ENCODE measurements at places on chromosomes 6 and 20.

DNA sequence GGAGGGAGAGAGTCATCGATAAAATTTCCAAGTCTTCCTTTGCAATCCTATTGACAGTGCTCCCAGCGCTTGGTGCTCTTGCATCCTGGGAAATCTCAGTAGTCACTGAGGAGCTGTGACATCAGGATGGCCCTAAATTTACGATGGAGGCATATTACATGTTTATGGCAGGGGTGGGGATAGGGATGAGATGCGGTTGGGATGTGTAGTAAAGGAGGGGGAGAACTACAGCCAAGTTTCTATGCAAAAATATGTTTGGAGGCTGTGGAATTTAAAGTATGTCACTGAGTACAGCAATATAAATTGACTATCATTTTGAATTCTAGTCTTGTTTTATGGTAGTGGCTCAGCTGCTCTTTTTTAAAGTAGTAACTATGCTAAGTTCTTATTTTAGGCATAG lies 544.9 kb downstream of the PKHD1 start:
- no peak for DNase-seq

GRCh38 chr6:25332655-25333071 lies 53.5 kb downstream of the CARMIL1 start:
- no peak for DNase-seq

GRCh38 chr6:51466427-51466826 lies 621.0 kb downstream of the PKHD1 start:
- DNase-seq, result no peak

DNA sequence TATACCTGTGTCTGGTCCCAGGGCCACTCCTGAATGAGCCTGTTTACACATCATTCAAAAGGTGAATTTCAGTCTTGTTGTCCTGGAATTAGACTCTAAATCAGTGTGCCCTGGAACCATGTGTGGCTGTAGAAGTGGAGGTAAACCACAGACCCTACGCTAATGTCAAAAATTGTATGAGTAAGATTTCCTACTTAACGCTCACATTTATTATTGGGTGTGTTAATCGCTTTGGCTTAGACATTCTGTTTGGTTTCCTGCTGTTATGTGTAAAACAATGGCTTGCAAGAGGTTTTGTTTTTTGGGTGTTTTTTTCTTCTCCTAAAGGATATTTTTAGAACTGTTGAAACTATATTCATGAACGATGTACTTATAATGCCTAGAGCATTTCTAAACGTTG lies 19.3 kb downstream of the PLCB1 start:
- no peak for DNase-seq

DNA sequence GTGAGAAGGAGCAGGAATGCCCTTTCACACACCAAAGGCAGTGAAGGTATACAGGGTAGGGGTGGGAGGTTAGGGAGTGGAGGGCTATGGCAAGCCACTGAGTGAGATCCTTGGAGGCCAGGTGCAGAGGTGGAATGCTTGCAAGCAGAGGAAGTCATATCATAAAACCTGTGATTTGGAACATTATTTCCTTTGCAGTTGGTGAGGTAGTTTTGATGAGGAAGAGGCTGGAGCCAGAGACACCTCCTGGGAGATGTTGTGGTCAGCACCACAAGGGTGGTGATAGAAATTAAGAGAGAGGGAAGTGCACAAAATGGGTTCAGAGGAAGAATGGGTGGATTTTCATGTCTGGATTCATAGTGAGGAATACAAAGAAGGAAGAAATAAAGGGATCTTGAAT lies 73.0 kb downstream of the PLCB4 start:
- DNase-seq, result no peak

DNA sequence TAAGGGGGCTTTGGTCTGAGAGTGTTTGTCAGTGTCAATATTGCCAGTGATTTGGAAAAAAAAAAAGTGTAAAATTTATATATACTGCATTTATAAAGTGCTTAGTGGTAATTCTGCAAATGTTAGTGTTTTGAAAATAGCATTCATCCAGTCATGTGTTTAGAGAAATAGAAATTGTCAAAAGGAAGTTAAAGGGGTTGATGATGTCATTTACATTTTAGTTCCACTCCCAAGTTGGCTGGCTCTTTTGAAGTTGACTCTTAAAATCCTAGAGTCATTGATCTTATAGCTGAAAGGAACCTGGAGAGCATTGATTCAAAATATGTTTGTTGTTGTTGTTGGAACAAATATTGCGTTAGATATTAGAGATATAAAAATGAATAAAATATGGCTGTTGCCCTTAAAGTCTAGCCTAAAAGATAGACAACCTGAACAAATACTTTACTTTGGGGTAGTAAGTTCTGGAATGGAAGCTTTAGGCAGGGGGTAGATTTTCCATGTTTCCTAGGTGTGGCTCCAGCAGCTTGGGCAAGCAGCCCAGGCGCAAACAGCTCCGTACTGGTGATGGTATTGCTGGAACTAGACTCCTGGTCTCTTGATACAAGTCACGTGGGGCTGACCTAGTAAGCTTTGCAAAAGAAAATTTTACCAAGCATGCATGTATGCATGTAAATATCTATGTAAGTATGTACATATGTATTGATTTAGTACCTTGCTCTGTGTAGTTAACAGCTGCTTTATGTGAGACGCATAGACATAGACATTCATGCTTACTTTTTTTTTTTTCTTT lies 46.3 kb downstream of the HIVEP1 start:
- no peak for DNase-seq

DNA sequence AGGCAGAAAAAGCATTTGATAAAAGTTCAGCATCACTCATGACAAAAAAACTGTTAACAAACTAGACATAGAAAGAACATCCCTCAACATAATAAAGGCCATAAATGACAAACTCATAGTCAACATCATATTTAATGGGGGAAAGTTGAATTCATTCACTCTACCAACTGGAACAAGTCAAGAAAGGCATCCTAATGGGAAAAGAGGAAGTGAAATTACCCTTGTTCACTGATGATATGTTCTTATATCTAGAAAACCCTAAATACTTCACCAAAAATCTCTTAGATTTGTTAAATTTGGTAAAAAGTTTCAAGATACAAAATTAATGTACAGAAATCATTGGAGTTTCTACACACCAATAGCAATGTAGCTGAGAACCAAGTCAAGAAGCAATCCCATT lies 48.9 kb downstream of the GGTLC1 start:
- no peak for DNase-seq

- DNase-seq, result no peak
Observed at GRCh38 chr6:43129434-43130194, 41.5 kb upstream of the SRF start.

DNA sequence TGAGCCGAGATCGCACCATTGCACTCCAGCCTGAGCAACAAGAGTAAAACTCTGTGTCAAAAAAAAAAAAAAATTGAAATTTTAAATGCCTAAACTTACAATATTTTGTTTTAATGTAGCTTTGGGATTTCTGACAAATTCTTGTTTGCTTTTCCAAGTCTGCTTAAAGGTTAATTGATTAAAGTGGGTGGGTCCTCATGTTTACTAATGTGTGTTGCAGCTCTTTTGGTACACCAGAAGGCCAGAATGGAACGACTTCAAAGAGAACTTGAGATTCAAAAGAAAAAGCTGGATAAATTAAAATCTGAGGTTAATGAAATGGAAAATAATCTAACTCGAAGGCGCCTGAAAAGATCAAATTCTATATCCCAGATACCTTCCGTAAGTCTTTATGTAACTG lies 2.7 kb upstream of the SUMO4 start:
- DNase-seq, result no peak

DNA sequence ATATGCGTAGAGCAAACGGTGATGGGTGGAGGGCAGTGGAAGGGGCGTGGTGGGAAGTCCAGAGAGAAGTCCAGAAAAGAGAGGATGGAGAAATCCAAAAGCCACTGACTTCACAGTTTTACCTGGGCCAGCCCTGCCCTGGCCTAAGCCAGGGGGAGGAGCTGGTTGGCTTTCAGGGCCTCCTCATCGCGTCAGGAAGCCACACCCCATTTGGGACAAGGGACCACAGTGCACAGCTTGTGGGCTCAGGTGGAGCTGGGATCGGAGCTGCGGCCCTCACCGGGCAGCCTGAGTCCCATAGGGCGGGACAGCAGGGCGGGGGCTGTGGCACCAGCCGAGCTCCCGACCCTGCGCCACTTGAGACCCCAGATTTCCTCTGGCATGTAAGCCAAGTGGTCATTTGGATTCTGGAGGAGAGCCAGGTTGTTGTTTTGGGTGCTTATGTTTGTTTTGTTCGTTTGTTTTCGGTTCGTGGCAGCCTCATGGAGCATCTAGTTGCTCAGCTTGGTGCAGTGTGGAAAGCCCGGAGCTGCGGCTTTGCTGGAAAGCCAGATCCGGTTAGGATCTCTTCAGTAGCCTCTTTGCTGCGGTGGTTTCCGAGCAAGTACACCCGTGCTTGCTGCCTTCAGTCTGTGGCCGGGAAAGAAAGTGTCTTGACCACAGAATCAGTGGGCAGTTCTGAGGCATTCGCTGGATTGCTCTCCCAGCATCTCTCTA lies 42.2 kb downstream of the RIOK1 start:
- no peak for DNase-seq

GRCh38 chr6:101290346-101290745 lies 103.2 kb upstream of the GRIK2 start:
- DNase-seq, result no peak

DNA sequence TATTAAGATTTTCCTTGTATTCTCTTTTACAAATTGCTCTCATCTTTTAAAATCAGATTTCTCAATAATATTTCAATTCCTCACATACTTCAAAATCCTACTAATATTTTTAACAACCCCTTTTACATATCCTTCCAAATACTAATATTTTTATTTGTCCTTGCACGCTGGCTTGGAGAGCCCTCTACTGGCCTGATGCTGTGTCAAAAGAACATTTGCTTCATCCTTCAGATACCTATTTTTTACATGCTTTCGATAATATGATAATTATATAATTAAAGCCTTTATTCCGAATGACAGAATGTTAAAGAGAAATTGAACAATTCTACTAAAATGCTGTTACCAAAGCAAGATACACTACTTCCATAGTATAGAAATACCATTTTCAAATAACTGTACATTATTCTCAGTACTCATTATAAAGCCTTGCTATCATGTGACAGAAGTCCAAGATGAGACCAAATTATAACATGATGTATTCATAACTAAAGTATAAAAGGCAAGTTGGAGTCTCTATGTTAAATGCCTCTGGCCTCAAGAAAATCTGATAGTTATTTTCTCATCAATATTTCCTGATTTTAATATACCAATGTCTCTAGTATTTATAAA lies 39.0 kb upstream of the PLN start:
- no peak for DNase-seq

GRCh38 chr20:36805396-36805795 lies 31.8 kb upstream of the DSN1 start:
- no peak for DNase-seq

- no peak for DNase-seq
Observed at GRCh38 chr6:81771097-81771496, 18.6 kb upstream of the TENT5A start.

GRCh38 chr6:98463038-98464000 lies 371.1 kb upstream of the POU3F2 start:
- no peak for DNase-seq

GRCh38 chr6:95978230-95978629 lies 37.5 kb upstream of the FUT9 start:
- no peak for DNase-seq

DNA sequence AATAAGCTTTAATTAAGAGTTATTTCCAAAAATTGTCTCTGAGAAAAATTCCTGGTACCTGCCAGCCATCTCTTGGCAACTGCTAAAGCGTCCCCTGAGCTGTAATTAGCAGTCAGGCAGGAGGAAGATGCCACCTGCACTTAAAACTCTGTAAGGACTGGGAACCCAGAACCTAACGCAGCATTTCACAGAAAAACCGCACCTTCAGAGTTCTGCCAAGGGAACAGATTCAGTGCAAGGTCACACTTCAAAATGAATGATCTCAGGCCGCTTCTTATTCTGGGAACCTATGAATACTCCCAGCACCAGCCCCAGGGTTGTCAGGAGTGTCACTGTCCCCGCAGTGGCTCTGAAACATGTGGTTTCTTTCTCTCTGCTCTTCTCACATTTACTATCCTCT lies 36.7 kb downstream of the INSM1 start:
- DNase-seq, result no peak

GRCh38 chr6:148739822-148740128 lies 7.1 kb upstream of the UST start:
- no peak for DNase-seq

GRCh38 chr6:144555066-144555465 lies 269.9 kb downstream of the UTRN start:
- DNase-seq, result no peak

DNA sequence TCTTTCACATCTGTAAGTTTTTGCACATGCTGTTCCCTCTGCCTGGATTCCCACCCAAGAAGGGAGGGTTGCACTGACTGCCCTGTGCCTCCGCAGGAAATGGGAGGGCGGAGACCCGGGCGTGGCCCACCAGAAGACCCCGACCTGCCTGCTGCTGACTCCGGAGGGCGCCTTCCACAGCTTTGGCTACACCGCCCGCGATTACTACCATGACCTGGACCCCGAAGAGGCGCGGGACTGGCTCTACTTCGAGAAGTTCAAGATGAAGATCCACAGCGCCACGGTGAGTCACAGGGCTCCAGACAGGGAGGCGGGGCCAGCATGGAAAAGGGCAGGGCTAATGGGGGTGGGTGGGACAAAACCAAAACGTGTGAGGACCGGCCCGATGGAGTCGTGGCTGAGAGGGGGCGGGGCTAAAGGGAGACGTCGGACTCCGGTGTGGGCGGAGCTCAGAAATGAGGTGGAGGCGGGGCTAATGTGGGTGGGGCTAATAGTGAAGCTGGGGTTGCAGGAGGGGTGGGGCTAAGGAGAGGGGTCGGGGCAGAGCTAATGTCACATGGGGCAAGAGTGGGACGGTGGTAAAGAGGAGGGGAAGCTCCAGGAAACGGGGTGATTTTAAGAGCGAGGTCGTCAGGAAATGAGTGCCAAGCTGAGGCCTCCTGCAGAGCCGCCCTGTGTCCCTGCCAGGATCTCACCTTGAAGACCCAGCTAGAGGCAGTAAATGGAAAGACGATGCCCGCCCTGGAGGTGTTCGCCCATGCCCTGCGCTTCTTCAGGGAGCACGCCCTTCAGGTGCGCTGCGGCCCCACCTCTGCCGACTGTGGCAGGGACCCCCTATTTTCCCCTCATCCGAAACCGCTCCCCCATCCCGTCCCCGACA lies 12.6 kb downstream of the HSPA12B start:
- peak; percentile 66 for DNase-seq

DNA sequence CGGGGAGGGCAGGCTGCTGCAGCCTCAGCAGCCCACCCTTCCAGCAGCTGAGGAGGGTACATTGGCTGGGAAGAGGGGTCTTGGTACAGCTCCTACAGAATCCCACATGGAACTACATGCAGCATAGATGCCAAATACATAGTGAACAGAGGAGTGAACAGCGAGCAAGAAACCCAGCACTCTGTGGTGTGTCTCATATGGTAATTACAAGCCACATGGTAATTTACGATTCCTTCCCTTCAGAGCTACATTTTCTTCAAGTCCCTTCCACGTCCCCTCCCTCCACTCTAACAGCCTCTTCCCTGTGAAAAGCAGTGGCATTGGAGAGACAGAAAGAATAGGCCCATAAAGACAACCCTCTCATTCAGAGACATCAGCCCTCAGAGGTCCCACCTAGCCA lies 167.7 kb downstream of the SYNDIG1 start:
- no peak for DNase-seq

GRCh38 chr6:16947375-16948015 lies 154.4 kb upstream of the STMND1 start:
- no peak for DNase-seq

GRCh38 chr6:15073344-15073789 lies 172.5 kb upstream of the JARID2 start:
- no peak for DNase-seq

GRCh38 chr20:9198460-9198859 lies 129.6 kb downstream of the PLCB4 start:
- no peak for DNase-seq
